ENCODE measurements at places on chromosomes 2 and 18.

GRCh38 chr2:210226223-210226622 is 976 bp upstream of the ACADL start:
- DNase-seq, result no peak

DNA sequence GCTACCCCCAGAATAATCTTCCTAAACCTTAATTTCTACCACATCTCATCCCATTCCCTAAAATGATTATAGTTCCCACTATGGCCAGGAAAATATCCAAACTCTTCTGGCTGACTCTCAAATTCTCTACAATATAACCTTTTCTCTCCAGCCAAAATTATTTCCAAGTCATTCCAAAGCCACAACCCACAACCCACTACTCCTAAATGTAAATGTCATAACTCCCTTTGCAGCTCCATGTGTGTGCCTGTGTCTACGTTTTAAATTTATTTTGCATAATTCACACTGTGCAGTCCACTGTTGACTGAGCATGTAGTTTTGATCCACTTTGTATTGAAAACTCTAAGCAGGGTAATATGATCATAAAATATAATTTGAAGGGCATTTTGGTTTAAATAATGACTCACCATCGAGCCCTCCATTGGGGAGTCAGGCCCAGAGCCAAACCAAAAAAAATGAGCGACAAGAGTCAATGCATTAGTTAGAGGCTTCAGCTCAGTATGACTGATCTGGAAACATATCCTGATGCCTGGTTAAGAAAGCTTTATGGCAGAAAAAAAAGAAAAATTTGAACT is 171.0 kb downstream of the AFF3 start:
- no peak for DNase-seq

GRCh38 chr2:842151-842803 is 108.4 kb upstream of the SNTG2 start:
- no peak for DNase-seq

- no peak for DNase-seq
Observed at GRCh38 chr2:241190291-241190981, 2.0 kb downstream of the ANO7 start.

DNA sequence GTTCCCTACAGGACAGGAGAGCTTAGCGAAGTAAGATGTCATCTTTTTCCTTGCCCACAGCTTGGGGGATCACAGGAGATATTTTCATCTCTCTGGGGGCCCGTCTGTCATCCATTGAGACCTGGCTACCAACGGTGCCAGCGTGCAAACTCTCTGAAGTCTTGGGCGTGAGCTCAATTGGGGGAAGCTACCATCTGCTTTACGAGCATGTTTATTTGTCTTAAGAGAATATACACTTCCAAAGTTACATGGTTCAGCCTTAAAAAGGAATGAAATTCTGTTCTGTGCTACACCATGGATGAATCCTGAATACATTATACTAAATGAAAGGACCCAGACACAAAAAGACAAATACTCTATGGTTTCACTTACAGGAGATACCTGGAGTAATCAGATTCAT is 13.6 kb downstream of the SAG start:
- no peak for DNase-seq

GRCh38 chr18:79798999-79799370 is 1.2 kb downstream of the KCNG2 start:
- DNase-seq, result no peak

GRCh38 chr2:164896226-164896625 is 54.6 kb upstream of the COBLL1 start:
- no peak for DNase-seq

DNA sequence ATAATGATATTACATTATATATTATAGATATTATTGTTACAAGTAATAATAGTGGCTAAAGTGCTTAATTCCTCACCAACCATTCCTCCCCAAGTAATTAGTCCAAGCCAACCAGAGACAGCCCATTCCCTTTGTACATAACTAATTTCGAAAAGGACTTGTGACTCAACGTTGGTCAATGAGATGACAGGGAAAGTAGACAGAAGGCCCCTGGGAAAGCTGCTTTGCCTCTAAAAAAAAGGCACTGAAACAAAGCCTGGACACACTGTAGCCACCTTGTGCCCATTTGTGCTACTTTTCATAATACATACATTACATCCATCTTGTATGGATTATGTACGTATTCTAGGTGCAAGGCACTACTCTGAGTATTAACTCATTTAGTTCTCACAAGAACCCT is 28.8 kb downstream of the COLEC12 start:
- DNase-seq, result no peak

GRCh38 chr2:233053928-233054784 is 6.0 kb upstream of the INPP5D start:
- peak; percentile 90 for DNase-seq

GRCh38 chr2:200356321-200356720 is 49.8 kb downstream of the SPATS2L start:
- DNase-seq, result no peak

DNA sequence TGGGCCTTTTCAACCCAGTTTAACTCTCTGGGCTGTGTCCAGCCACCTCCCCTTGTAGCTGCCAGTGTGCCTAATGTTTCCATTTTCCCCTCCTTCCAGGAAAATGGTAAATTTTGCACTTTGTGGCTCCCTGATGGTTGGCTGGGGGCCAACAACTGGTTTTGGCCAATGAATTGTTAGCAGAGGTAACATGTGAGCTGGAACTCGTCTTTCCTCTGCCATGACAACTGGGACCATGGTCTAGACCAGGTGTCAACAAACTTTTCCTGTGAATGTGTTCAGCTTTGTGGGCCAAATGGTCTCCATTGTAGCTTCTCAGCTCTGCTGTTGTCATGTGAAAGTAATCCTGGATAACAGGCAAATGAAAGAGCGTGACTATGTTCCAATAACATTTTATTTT is 87.2 kb downstream of the DDX1 start:
- DNase-seq, result no peak

DNA sequence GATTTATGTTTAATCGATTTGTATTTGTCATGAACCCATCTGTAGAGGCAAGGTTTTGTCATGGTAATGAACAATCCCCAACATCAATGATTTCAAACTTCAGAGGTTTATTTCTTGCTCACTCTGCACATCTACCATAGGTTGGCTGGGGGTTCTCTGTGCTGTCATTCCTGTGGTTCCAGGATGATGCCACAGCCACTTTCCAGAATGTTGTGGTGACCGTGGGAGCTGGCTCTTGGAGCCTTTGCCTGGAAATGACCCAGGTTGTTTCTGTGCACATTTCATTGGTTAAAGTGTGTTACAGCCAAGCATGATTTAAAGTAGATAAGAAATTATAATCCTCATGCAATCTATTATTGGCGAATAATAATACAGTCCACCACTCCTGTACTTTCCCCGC is 28.2 kb upstream of the EPAS1 start:
- DNase-seq, result no peak

GRCh38 chr2:237752761-237753165 is 45.8 kb upstream of the RBM44 start:
- no peak for DNase-seq

DNA sequence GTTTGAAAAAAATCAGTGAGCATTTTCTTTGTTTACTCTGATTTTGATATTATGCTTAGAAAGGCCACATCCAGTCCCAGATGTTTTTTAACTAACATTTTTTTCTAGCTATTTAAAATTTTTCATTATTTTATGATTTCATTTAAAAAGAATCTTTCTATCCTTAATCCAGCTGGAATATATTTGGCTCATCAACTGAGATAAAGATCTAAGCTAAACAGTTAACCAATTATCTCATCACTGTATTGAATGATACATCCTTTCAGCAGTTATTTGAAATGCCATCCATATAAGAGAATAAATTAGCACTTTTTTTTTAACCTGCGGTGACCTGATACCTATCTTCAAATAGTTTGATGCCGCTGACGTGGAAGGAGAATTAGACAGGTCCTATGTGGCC is 245.5 kb upstream of the COPS8 start:
- no peak for DNase-seq

GRCh38 chr2:126858013-126858412 is 40.7 kb upstream of the TEX51 start:
- no peak for DNase-seq

DNA sequence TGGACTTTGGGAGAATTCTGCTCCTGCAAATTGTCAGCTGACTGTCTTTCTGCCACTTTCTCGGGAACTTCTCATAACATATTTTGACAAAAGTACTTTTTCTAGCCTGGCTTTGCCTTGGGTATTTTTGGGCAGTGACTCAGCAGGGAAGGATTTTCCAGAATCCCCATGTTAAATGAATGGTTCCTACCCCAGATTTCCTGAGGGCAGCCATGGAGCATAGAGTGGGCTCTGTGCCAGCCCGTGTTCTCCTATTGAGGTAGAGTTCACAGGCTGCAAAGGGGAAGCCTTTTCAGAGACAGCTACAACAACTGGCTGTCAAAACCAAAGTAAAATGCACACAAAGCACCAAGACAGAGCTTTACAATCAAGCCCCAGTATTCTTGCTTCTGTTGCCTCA is 59.8 kb downstream of the BMP10 start:
- DNase-seq, result no peak

DNA sequence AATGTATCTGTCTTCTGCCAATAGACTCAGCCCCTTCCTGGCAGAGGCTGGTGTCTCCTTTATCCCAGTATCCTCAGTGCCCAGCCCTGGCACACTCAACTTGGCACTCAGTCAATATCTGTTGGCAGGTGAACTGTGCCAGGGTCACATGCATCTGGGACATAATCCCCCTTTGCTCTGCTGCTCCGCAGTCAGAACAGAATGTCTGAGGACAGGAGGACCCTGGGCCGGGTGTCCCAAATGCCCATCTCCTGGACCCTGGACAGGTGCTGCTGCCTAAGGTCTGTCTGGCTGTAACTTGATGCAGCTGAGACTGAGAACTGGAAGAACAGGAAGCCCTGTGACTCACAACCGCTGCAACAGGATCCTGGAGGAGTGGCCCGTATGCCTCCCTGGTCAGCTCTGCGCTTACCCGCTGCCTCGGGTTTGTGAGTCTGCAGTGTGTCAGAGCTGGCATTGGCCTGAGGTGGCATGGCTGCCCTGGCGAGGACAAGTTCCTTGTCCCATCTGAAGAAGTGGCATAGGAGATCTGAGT is 11.4 kb downstream of the HK2 start:
- DNase-seq, result peak; percentile 65

DNA sequence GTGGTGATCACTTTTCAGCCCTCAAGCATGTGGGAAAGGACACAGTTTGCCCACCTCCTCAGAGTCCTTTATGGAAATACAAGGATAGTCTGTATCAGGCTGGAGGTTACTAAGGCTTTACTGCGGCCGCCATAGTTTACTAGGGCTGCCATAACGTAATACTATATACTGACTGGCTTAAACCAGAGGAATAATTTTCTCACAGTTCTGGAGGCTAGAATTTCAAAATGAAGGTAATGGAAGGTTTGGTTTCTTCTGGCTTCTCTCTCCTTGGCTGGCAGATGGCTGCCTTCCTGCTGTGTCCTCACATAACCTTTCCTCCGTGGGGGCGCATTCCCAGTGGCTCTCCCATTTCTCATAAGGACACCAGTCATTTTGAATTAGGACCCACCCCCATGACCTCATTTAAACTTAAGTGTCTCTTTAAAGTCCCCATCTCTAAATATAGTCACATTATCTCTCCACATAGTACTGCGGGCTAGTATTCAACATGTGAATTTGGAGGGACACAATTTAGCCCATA is 12.5 kb upstream of the ATIC start:
- DNase-seq, result no peak

GRCh38 chr2:42959234-42960001 is 167.0 kb upstream of the HAAO start:
- DNase-seq, result no peak

DNA sequence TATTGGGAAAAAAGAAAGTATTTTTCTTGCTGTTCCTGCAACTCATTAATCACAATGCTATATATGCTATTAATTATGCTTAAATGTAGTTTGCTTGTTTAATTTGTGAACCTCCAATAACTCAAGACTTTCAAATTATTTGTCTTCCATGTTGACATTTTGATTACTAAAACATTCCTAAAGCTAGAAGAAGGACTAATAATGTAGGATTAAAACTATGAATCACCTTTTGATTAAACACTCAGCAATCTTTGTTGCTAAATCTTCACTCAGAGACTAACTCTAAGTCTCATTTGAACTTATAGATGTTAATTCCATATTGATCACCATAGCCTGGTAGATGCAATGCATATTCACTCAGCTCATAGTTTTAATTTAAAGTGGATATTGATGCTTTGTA is 524.6 kb upstream of the ZEB2 start:
- no peak for DNase-seq

DNA sequence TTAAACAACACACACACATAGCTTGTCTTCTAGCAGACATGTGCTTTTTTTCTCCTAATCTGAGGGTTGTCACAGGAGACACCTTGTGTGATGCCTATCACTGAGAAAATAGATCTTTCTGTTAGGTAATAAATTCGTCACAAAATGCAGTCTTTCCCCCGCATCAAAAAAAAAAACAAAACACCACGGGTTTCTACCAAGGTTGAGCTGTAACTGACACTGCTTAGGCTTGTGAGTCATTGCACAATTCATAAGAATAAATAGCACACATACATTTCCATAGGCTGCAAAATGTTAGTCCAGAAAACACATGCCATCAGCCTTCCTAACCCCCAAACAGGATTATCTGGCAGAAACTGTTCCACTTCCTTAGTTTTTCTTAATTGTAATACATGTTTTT is 6.5 kb downstream of the TMEM163 start:
- DNase-seq, result no peak

Measured in iPS-NIHi11 (cell line).